CD4-positive, alpha-beta memory T cell (primary cell): ENCODE measurements at places on chromosomes 3 and 15. TPM values are rescaled to one million over a fixed set of nuclear protein-coding genes. Genes with fewer than 3 reads are reported as not detected.

- DNase-seq, result no peak
Measured at GRCh38 chr15:45391746-45392583, 13.6 kb upstream of the GATM start.

- DNase-seq, result no peak
Measured at GRCh38 chr3:33639889-33640288, 78.2 kb downstream of the CLASP2 start.

The ITGB5 gene
- 0.94 TPM for polyA plus RNA-seq

The STARD9 gene
- polyA plus RNA-seq, result not detected
